AG04449 (cell line): ENCODE measurements at places on chromosomes 3 and 15.

- DNase-seq, result no peak
These were observed 76.5 kb downstream of the HMG20A start for GRCh38 chr15:77497110-77497737.

- DNase-seq, result no peak
These were observed 830 bp downstream of the MAP2K5 start for GRCh38 chr15:67543348-67543718.

GRCh38 chr3:177948716-177949425, 587.4 kb upstream of the KCNMB2 start:
- DNase-seq, result no peak

DNA sequence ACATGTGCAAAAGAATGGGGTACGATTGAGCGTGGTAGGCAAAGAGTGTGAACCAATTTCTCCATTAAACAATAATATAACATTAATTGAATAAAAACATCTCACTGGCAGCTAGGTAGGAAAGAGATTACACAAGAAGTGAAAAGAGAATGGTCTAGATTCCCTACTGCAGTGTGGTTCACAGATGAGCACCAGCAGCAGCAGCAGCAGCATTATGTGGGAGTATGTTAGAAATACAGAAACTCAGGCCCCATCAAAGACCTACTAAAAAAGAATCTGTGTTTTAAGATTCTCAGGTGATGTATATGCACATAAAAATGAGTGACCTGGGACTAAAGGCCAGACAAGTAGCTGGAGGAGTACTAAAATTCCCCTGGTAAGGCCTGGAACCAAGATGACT, 118.2 kb downstream of the ADAM10 start:
- DNase-seq, result no peak

DNA sequence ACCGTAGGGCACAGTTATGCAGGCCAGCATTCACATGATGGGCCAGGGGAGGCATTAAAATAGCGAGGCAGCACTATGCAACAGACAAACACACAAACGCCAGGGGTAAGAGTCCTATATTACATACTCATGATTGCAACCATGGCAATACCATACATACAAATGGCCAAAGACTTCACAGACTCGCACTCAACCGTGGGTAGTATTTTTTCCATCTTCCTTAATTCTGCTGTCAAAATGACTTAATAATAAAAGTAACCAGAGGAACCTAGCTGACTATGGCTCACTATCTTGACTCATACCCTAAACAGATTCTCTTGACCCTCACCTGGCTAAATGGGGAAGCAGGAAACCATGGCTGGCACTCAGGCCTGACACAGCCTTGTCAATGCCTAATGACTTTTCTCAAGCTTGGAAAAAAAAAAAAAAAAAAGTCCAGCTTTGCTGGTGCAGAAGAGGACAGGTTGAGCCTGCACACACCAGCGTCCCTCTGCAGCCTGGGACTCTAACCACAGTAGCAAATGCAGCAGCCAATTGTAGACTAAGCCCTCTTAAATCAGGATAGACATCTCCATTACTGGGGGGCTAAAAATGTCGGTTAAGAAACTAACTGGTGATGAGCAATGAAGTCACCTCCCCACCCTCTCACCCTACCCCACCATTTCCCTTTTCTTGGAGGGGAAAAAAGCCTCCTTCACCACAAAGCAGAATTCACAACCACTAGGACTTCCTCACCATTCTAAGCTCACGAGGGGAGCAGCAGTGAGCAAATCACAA, 23.1 kb downstream of the CCDC12 start:
- DNase-seq, result no peak

DNA sequence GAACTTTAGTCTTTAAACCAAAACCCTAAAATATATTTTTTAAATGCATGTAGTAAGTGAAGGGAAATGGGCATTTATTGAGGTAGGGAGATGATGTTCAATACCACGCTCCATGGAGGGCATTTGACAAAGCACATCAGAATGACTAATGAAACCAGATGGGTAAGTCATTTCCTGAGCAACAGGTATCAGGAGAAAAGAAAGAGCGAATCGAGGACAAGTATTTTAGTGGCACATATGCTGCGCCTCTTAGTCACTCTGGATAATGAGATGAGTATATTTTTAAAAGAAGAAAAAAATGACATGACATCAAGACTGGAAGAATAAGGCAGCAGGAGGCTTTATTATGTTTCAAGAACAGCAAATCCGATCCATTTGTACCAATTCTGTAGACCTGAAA, 129.0 kb upstream of the ARHGEF3 start:
- DNase-seq, result no peak

GRCh38 chr3:129530251-129530791, 1.9 kb downstream of the RHO start:
- DNase-seq, result peak; percentile 56

- no peak for DNase-seq
These were observed 75.0 kb downstream of the LRRC28 start for GRCh38 chr15:99326235-99326634.

DNA sequence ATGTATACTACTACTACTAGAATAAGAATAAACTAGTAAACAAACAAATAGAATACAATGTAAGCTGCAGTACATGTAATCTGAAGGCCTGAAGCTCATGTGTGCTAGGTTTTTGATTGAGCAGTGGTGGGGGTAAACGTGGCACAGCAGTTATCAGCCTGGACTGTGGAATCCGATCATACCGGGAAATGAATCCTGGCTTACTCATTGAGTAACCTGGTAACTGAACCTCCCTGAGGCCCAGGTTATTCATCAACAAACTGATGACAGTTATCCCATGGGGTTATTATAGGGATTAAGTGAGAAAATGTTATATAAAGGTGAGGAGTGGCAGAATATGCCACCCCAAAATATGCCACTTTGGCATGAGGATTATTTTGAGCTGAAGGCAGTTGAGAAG, 339.1 kb downstream of the FHIT start:
- DNase-seq, result no peak

DNA sequence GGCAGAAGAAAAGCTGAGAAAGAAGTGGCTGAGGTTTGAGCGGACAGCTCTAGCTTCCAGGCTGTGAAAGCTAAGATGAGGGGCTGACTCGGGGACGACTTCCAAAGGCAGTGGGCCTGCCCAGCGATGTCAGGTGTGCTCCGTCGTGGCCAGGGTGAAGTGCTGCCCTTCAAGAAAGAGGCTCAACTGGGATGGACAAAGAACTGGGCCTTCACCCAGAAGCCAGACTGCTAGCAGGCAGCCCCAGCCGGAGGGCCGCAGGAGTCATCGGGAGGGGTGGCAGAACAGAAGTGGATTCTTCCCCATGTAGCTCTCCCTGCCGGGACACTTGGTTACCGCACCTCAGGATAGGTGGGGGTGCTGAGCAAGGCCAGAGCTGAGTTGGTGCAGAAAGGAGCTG, 13.1 kb upstream of the SEC13 start:
- DNase-seq, result no peak

DNA sequence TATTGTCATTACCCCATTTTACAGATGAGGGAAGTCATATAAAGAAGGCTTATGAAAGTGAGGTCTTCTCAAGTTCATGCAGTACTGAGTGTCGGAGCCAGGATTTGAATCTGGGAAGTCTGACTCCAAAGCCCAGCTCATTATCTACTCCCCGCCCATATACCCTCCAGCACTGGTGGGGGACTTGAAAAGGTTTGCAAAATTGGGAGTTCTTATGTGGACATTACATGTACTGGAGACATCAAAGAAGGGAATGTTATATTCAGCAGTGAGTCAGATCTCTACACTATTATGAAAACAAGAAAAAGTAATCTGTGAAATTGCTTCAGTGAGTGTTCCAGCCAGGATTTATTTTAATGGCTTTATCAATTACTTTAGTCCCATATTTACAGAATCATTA, 185.2 kb upstream of the CADPS start:
- no peak for DNase-seq

- peak; percentile 80 for DNase-seq
These were observed 9.6 kb downstream of the TGM4 start for GRCh38 chr3:44883999-44884431.

GRCh38 chr3:188434594-188434993, 280.6 kb downstream of the LPP start:
- DNase-seq, result no peak

DNA sequence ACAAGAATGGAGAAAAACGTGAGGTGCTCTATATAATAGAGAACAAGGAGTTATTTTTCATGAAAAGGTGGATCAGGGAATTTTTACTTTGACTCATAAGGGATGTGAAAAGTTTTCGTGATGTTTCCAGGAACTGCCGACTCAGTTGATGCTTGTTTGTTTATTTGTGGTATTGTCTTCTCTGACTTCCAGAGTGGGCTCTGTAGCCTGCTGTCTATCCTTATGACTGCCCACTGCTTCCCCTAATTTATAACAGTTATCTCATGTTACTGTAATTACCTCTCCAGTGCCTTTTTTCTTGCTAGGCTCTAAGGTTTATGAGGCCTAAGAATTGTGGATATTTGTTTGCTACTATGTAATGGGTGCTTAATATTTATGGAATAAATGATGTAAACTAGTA, 12.3 kb downstream of the ARL13B start:
- no peak for DNase-seq

DNA sequence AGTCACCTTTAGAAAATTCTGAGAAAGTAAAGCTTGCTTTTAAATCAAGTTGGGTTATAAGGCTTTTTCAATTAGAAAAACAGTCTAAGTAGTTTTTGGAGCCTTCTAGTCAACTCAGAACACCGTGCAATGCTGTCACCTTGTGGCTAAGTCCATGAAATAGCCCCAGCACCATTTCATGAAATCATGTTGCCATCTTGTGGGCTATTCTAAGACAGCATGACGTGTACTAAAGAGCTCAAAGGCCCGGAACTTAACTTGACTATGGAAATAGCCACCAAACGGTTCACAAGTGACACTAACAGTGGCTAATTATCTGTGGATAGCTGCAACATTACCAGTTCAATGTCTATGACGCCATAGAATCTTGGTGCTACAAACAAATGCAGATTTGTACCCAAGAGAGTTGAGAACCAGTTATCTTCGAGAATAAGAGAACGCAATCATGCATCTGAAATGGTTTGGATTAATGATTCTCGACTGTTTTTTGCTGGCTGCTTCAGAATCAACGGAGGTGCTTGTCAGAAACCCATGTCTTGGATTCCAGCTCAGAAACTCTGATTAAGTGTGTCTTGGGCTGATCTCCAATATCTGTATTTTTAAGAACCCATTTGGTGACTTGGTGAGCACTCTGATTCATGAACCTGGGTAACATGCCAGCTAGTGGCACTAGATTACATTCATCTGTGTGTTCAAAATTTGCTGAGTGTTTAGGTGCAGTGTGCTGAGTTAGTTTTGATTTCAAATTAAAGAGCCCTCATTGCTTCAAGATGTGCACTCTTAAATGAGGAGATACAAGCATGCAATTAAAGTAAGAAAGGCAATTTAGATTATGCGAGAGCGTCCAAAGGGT, 111.2 kb upstream of the MCTP2 start:
- peak; percentile 73 for DNase-seq

- DNase-seq, result no peak
These were observed 100.6 kb upstream of the SLC24A5 start for GRCh38 chr15:48020166-48020565.

- DNase-seq, result peak; percentile 9
These were observed 270.0 kb upstream of the PEX5L start for GRCh38 chr3:180306691-180307090.

DNA sequence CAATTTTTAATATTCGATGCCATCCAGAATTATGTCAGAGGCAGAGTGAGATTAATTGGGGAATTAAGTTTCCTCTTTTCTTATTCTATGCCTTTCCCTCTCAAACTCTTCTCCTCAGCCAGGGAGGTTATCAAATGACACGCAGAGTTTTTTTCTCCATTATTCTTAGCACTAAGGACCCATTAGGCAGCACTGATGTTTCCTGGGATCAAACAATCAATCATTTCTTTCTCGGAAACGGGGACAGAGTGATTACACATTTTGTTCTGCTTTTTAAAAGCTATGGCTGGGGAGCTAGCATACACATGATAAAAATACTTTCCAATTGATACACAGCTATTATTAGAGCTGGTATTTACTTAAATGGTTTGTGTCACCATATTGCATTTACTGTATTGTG, 35.3 kb upstream of the PSMD6 start:
- DNase-seq, result no peak

- DNase-seq, result no peak
These were observed 13.4 kb upstream of the ARPIN start for GRCh38 chr15:89926158-89926557.
